ENCODE measurements at places on chromosomes 16 and 17.

DNA sequence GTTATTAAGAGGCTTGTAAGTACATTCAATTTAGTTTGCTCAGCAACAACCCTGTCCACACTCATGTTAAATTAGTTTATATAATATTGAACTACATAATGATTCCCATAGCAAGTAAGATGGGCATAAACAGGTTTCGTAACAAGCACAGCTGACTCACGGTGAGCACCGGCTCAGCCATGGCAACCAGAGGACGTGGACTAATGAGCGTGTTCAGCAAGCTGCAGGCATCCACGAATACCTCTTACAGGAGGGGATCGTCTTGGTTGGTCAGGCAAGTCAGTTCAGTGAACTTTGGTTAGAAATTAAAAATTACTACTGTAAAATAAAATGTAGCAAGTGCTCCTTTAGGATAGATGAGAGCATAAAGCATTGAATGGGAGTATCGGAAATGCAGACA lies 58.4 kb downstream of the ELAC2 start:
- DNase-seq, result no peak

GRCh38 chr17:55708175-55708974 lies 14.3 kb downstream of the TMEM100 start:
- no peak for DNase-seq

DNA sequence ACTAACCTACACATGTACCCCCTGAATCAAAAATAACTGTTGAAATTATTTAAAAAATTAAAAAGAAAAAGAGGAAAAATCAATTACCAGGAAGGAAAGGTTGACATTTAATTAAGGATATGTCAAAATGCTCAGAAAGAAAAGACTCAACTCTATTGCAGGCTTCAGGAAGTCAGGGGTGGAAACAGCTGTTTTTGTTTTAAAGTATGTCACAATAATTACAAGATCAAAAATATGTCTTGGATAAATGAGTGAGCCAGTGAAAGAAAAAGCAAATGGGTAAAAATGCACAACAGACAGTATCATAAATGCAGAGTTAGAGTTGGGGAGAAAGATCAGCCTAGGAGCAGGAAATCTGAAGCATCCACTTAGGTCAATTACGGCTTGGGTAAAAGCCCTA lies 146.0 kb downstream of the CDH11 start:
- DNase-seq, result no peak

GRCh38 chr16:1863681-1864460 lies 8.1 kb downstream of the MEIOB start:
- DNase-seq, result no peak

- no peak for DNase-seq
These were observed 31.1 kb downstream of the C16orf82 start for GRCh38 chr16:27097800-27098230.

Measured in stimulated activated CD4-positive, alpha-beta T cell treated with anti-CD3 and anti-CD28 coated beads, Interleukin-4, amount 100 ng/mL, for 48 hours (primary cell).